ENCODE measurements at places on chromosomes 11 and 22.

- no peak for DNase-seq
These were observed 18.7 kb downstream of the ELMOD1 start for GRCh38 chr11:107609400-107610218.

DNA sequence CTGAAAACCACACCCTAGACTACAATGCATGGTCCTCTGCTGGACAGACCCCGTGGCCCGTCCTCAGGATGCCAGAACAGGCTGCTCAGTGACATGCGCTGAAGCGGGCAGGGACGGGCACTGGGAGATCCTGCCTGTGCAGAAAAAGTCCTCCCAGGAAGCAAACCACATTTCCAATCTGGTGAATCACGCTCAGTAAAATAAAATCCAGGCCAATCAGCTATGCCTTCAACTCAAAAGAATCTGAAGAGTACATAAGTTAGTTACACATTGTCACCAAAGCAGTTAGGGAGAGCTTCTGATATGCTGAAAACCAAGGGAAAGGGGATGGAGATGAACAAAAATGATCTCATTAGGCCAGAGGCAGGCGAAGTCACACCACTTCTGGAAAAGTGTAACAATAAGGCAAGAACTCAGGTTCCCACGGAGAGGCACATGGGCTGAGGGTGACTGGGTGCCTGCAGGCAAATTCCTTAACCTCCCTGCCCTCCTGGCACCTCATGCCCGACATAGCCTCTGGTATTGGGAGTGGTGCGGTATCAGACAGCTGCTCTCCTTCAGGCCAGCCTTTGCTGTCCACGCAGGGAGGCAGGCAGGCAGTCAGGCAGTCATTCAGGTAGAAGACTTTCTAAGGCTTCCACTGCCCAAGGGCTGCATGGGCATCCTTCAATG, 66.4 kb downstream of the APOL5 start:
- DNase-seq = no peak

DNA sequence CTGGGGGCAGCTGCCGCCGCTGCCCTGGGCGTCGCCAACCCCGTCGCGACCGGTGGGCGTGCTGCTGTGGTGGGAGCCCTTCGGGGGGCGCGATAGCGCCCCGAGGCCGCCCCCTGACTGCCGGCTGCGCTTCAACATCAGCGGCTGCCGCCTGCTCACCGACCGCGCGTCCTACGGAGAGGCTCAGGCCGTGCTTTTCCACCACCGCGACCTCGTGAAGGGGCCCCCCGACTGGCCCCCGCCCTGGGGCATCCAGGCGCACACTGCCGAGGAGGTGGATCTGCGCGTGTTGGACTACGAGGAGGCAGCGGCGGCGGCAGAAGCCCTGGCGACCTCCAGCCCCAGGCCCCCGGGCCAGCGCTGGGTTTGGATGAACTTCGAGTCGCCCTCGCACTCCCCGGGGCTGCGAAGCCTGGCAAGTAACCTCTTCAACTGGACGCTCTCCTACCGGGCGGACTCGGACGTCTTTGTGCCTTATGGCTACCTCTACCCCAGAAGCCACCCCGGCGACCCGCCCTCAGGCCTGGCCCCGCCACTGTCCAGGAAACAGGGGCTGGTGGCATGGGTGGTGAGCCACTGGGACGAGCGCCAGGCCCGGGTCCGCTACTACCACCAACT, 1.0 kb downstream of the FUT4 start:
- DNase-seq = no peak

DNA sequence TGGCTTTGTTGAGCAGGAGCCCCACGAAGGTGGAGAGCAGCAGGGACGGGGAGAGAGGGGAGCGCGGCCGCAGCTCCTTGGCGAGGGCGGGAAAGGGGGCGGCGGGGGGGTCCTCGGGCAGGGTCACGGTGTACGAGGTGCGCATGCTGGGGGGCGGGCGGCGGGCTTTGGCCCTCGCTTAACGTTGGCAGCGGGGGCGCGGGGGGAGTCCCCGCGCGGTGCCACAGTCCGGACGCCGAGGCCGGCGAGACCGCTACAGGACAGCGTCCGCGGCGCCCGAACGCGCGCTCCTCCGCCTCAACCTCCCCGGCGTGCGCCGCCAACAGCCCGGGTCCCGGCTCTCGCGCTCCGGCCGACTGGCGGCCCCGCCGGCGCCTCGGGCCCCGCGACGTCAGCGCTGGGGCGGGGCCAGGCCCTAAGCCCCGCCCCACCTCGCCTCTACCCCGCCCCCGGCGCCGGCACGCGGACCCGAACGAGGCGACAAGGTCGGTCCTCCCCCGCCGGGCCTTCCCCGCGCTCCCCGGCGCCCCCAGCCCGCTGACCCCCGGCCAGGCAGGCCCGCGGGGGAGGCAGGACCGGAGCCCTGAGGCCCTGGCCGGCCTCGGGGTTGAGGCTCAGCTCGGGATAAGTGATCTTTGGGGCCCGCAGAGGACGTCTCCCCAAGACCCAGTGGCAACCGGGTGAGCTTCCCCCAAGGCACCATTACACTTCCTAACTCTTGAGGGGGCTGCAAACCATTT, 17.5 kb downstream of the USP2 start:
- no peak for DNase-seq

GRCh38 chr11:73229321-73229895, 11.3 kb downstream of the P2RY2 start:
- DNase-seq = no peak

- DNase-seq = no peak
These were observed 438.9 kb downstream of the NTM start for GRCh38 chr11:131809203-131809918.

DNA sequence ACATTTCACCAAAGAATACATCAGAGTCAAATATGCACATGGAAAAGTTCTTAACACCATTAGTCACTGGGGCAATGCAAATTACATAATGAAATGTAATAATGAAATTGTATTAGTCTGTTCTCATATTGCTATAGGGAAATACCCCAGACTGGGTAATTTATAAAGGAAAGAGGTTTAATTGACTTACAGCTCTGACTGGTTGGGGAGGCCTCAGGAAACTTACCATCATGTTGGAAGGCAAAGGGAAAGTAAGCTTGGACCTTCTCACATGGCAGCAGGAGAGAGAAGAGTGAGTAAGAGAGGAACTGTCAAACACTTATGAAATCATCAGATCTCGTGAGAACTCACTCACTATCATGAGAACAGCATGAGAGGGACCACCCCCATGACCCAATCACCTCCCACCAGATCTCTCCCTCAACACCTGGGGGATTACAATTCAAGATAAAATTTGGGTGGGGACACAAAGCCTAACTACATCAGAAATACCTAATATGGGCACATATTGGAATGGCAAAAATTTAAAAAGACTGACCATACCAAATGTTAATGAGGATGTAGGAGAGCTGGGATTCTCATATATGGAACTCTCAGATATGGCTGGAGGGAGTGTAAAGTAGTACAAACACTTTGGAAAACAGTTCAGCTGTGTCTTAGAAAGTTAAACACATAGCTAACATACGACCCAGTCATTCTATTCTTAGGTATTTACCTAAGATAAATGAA, 65.1 kb upstream of the CD44 start:
- DNase-seq = no peak

DNA sequence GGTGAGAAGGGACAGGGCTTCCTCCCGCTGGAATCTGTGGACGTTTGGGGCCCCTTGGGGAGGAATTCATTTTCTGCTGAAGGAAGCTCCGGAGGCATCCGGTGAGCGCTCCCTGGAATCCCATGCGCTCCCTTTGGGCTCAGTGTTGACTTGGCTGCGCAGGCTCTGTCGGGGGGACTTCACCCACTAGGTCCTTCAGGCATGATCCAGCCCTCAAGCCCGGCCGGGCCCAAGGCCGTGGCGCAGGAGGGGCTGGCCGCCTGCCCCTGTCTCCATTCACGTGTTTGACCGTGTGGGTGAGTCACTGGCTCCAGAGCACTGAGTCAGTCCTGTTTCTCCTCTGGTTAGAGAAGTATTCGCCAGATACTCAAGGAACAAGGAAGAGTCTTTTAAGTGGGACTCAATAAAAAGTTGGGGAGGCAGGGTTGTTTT, 1.4 kb downstream of the CTTN start:
- DNase-seq = peak; percentile 94

GRCh38 chr11:79221444-79222130, 219.2 kb downstream of the TENM4 start:
- no peak for DNase-seq

DNA sequence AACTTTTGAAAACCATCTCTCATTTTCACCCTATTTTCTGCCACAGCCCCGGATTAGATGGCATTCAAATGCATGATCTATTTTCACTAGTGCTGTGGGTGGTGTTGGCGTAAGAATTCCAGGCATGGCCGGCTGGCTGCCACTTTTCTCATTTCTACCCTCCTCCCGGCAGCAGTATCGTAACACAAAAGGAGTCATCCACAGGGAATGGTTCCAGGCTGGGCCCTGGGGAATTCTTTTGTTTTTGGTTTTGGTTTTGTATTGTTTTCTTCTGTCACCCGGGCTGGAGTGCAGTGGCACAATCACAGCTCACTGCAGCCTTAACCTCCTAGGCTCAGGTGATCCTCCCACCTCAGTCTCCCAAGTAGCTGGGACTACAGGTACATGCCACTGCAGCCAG, 13.8 kb downstream of the JAML start:
- peak; percentile 34 for DNase-seq

- DNase-seq = no peak
These were observed 745.0 kb downstream of the NTM start for GRCh38 chr11:132115454-132115853.

DNA sequence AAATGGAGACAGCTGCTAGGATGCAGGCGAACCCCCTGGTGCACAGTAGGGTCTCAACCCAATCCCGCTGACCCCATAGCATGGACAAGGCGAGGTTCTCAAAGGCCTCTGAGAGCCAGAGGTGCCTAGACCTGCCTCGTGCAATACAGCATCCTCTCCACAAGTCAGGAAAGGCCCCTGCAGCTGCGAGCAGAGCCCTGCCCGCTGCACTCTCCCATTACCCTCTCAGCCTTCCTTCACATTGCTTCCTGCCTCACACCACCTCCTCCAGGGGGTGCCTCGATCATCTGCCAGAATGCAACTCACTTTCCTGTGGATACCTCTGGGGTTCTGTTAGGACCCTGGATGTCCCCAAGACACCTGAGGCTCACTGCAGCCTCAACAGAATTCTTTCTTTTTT, 42.8 kb upstream of the TCF20 start:
- DNase-seq = no peak

- no peak for DNase-seq
These were observed 18.8 kb upstream of the PICK1 start for GRCh38 chr22:38038426-38038825.

DNA sequence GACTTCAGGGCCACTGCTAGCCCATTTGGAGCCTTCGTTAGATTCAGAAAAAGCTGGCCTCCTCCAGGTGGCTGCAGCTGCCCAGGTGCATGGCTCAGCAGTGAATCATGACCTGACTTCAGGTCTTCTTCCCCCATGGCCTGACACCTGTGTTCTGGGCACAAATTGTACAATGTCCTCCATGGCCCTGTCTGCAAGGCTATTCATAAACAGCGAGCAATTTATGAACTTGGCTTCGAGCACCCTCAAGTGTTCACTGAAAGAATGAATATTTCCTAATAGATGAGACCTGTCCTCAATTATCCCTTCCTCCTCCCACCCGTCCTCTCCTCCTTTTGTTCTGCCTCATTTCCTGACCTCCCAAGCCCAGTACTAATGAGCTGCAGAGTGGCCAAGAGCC, 12.2 kb upstream of the VPS37C start:
- DNase-seq = no peak

DNA sequence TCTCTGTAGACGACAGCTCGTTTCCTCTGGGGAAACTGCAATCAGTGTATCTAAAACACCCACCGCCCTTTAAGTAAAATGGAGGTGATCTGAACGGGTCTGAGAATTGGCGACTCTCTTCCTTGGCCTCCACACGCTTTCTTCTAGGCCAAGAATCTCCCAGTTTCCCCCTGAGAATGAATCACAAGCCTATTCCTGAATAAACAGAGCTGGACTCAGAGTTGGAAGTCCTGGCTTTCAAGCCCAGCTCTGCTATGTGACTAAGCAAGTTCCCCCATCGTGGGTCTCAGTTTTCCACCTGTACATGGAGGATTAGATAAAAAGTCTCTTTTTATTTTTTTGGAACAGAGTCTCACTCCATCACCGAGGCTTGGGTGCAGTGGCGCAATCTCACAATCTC, 200.4 kb downstream of the MN1 start:
- DNase-seq = no peak

DNA sequence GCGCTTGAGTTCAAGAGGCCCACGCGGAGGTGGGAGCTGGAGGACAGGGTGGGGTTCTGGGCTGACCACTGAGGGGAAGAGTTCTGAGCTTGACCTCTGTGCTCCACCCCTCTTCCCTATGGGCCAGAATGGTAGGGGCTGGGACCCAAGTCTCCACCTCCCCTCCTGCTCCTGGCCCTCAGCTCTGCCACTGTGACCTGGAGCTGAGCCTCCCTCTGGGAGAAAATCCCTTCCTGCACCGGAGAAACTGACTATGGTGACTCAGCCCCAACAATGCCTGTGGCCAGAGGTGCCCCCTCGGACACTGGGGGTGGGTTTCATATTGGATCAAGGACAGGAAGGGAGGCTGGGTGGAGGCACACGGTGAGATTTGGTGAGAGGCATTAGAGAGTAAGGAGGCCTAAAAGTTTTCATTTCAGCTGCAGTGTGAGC, 23.0 kb downstream of the RELT start:
- DNase-seq = no peak

- DNase-seq = no peak
These were observed 352.1 kb upstream of the NARS2 start for GRCh38 chr11:78926633-78927338.

DNA sequence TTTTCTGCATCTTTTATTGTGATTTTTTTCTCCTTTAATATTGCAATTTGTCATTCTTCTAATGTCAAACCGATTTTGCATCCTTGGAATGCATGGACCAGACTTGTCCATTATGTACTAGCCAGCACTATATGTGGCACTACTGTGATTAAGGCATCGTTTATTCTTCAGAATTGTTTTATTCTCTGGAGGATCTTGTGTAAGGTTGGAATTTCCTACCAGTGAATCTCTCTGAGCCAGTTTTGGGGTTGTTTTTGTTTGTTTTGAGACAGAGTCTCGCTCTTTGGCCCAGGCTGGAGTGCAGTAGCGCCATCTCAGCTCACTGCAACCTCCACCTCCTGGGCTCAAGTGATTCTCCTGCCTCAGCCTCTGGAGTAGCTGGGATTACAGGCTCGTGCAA, 58.5 kb downstream of the IGLL5 start:
- DNase-seq = no peak

DNA sequence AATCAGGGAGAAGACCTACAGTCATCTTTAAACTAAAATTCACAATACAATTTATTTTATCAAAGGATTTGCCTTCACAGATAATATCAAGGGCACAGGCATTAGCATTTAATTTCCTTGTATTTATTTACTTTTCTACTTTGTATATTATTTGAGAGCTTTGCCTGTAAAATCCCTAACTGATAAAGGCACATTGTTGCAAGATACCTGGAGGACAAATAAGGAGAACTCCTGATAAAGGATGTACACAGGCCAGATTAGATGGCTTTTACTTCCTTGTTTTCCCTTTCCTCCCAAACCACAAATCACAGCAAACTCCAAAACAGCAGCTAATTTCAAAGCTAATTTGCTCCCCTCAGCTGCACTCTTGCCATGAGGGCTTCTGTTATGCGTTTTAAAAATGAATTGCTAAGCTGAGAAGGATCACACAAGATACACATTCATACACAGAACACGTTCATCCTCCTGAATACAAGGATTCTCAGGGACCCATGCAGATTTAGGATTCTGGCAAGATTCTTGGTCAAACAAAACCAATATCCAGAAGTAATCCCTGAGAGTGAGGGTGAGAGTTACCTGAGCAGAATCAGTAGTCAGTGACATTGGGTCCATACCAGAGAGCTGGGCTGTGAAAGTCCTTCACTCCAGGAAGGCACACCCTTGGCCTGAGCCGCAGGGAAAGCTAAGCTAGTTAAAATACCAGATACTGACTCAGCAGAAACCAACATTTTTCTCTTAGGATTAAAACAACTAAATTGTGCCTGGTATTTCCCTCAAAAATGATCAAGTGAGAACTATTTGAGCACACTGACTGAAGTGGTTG, 100.3 kb upstream of the CLPB start:
- DNase-seq = no peak
